ENCODE measurements at places on chromosomes 5 and 9.

GRCh38 chr5:179679014-179679674, 1.7 kb downstream of the CBY3 start:
- DNase-seq = peak; percentile 51

DNA sequence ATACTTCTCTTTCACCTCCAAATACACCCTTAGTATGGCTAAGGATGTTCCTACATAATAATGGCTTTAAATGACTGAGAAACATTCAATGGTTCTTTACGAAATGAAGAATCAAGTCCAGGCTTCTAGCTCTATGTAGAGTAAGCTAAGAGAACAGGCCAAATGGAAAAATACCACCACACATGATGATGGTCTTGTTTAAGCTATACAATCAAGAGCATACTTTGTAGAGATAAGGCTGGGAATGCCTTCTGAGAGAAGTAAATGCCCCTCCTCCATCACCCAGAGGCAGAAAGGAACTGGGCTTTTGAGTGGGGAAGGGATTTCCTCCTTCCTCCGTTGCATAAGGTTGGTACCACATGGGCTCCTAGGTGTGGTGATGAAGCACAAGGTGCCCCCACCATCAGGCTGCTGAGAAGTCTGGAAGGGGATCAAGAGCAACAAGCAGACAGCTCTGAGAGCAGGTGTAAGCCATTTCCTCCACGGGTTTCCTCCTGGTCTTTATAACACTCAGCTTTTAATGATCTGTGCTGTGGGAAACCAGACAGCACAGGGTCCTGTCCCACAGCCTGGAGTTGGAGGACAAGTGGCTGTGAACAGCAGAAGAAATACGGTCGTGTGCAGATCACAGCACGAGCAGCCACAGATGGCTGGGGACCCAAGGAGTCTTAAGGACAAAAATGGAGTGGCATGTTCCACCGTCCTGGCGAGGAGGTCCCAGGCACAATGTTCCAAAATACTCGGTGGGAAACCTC, 396.9 kb downstream of the CTNND2 start:
- DNase-seq = no peak

GRCh38 chr5:29983528-29984155, 1209.8 kb upstream of the CDH6 start:
- no peak for DNase-seq

- DNase-seq = no peak
Observed at GRCh38 chr5:17061973-17062470, 125.9 kb upstream of the MYO10 start.

DNA sequence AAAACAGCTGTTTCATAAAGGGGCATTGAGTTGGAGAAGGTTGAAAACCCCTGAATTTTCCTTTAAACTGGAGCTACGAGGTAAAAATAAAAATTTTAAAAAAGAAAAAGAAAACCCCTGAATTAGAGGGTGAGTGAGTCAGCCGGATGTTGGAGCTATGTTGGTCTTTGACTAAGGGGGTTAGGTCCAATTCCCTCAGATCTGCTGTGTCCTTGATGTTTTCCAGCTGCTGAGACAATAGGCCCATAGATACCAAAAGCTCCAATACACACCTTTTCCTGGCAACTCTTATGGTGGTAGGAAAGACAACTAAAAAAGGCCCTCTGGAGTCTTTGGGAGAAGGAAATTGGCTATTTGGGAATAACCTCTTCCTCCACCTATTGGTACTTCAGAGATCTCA, 79.4 kb upstream of the SAP30L start:
- DNase-seq = no peak

GRCh38 chr5:81212211-81212751, 20.8 kb upstream of the CKMT2 start:
- DNase-seq = no peak

DNA sequence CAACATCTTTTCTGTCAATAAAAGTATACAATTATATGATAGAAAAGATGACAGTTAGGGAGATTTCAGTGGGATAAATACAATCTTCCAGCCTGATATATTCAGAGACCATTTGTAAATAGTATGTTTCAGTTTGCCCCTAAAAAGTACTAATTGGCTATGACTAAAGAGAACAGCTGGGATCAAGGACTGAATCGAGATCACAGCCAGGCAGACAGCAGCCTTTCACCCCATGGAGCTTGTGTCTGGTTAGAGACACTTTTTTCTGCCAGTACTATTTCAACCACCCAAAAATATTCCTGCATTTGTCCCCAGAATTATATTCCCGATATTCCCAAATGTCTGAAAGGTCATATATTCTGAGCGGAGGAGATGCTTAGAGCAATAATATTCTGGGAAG, 577.3 kb upstream of the TLE4 start:
- DNase-seq = no peak

DNA sequence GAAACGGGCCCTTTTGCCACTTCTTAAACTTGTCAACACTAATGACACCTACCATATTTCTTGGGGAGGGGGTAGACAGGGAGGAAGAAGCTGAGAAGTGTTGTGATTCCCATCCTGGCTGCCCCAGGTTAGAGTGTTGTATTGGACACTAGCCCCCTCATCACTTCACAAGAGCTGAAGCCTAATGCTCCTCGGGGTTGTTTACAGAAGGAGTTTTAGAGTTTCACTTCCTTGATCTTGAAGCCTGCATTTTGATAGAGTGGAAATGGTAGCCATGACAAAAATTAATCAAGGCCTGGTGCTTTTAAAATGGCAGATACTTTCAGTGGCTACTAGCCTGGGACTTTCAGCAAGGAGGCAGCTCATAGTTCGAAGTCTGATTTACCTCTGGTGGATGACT, 11.0 kb upstream of the FAM120AOS start:
- no peak for DNase-seq

DNA sequence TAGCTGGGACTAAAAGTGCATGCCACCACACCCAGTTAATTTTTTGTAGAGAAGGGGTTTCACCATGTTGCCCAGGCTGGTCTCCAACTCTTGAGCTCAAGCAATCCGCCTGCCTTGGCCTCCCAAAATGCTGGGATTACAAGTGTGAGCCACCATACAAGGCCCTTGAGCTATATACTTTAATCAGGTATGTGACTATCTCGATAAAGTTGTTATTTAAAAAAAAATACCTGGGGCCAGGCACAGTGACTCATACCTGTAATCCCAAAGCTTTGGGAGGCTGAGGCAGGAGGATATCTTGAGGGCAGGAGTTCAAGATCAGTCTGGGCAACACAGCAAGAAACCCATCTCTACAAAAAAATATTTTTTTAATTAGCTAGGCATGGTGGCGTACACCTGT, 19.2 kb downstream of the RNF145 start:
- no peak for DNase-seq

- DNase-seq = no peak
Observed at GRCh38 chr5:66789434-66789833, 193.2 kb downstream of the MAST4 start.

GRCh38 chr5:87354496-87354895, 58.2 kb downstream of the CCNH start:
- no peak for DNase-seq

DNA sequence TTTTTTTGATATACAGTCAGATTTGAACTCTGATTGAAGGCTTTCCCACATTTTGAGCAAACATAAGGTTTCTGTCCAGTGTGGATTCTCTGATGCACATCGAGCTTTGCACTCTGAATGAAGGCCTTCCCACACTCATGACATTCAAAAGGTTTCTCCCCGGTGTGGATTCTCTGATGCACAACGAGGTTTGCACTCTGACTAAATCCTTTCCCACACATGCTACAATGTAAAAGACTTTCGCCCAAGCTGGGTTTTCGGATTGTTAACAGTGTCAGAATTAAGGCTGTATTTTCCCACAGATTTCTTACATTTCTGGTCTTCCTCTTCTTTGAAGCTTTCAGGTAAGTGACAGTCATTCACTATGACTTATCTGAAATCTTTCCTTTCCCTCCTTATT, 44.3 kb downstream of the GHR start:
- DNase-seq = no peak

DNA sequence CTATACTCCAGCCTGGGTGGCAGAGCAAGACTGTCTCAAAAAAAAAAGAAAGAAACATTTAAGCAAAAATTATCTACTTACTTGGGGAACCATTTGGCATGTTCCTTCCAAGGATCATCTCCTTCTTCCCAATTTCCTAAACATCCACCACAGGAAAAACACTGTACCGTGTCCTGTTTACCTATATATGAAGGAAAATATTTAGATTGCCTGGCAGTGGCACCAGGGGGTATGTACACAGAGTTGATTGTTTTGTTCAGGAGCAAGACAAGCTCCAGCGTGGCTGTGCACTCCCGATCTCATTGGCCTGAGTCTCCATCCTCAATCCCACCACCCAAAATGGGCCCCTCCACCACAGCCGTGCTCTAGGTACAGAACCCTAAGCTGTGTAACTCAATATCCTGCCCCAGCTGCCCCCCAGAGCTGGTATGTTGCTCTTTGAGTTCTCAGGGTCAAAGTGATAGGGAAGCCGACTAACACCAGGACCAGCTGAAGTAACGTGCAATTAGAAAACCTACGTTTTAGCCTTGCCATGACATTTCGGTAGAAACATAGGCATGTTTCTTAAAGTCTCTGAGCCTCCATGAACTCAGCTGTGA, 13.8 kb downstream of the NAIP start:
- no peak for DNase-seq

GRCh38 chr9:78614892-78615291, 318.0 kb downstream of the PSAT1 start:
- DNase-seq = no peak

DNA sequence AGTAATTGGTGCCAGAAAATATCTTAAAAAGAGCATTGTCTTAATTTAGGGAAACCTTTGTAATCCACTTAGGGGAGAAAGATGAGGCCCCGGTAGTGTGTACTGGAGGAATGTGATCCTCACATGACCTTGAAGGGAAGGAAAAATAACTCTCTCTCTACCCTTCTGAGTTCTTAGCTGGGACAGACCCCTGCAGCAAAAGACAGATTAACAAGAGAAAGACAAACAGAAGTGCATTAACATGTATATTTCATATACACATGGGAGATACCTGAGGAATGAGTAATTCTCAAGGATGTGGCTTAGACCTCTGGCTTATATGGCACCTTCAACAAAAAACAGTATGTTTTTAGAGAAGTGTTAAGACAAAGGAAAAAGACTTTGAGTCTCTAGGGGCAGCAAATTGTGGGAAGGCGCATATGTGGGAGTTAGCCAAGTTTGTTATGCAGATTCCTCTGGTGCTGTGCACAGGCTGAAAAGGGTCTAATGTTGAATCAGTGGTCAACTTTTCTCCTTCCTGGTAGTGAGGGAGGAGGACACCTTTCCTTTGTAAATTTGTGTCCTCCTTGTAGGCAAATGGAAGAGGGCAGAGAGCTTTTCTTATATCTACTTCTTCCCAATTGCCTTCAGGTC, 138.8 kb downstream of the LRRC70 start:
- no peak for DNase-seq

DNA sequence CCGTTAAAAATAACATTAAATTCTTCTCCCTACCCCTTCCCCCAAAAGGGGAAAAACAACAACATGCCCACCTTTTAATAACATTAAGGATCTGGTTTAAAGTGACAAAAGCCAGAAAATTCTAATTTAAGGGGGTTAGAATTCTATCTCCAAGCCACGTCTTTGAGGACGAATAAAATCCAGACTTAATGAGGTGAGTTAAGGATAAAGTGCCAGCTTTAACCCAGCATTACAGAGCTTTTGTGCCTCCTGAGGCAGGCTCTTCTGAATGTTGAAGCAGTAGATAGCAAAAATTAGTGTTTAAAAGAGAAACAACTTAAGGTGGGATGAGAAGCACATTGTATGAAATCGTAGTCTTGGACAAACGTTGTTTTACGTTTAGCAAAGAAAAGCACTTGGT, 329.0 kb upstream of the MPDZ start:
- DNase-seq = no peak

DNA sequence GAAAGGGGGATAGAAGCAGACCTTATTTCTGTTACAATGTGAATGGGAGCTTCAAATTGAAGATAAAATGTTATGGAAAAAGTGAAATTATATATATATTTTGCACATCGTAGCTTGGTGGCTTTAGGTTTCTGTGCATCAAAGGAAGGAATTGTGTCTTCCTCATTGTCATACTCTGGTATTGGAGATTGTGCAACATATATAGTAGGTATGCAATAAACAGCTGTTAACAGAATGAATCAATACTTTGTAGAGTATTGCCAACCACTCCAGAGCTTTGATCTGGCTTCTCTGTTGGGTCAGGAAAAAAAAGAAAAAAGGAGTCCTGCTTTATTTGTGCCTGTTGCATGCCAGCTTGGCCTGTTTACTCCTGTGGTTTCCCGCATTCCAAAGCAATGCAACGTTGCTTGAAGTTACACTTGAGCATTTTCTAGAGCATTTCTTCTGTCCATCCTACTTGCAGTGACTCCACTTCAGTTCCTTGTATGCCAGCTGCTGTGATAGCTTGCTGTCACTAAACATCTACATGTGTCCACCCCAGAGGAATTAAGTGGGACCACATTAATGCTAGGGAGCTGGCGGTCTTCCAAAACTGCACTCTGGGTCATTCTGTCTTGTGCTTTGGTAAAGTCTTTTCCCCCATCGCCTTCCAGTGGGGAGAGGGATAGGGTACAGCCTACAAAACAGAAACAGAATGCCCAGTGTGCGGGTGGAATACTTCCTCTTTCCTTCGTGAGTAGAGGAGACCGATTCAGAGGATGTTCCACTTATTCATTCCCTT, 62.0 kb upstream of the MEF2C start:
- DNase-seq = no peak

- DNase-seq = no peak
Observed at GRCh38 chr5:124872615-124873014, 126.2 kb upstream of the ZNF608 start.

DNA sequence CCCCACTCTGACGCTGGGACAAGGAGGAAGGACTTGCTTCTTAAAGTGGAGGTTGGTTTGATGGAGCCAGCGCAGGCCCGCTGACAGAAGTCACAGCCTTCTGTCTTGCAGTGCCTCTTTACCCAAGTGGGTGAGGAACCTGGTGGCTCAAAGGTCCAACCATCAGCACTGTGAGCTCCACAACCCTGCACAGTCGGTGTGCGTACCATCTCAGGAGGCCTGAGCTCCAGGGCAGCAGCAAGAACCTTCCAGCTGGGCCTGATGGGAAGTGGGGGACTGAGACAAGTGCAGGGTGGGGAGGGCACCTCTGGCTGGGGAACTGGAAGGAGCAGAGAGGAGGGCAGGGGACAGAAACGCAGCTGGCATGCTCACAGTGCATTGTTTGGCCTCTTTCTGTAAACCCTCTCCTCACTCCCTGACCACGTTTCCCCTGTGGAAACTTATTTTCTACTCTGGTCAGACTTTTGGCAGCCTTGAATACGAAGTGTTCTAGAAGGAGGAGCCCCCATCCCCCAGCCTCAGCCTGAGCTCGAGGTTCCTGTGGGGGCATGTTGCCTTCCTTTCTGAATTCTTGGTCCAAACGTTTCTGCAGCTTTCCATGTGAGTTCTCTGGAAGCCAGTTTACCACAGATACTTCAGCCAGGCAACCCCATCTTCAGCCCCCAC, 178.5 kb upstream of the PITX1 start:
- no peak for DNase-seq

DNA sequence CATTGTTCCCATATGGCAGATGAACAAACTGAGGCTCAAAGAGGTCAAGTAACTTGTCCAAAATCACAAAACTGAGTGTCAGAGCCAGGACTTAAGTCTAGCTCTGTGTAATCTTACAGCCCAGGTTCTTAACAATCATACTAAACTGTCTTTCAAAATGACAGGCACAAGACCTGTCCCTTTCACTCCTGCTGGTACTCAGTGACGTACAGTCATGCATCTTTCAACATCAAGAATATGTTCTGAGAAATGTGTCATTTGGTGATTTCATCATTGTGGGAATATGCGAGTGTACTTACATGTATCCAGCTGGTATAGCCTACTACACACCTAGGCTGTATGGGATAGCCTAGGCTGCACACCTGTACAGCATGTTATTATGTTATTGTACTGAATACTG, 646.8 kb upstream of the WWC1 start:
- DNase-seq = no peak

GRCh38 chr5:21140987-21141386, 1153.0 kb upstream of the CDH18 start:
- DNase-seq = no peak
